GM20000 (cell line): ENCODE measurements at places on chromosomes 12 and 14.

DNA sequence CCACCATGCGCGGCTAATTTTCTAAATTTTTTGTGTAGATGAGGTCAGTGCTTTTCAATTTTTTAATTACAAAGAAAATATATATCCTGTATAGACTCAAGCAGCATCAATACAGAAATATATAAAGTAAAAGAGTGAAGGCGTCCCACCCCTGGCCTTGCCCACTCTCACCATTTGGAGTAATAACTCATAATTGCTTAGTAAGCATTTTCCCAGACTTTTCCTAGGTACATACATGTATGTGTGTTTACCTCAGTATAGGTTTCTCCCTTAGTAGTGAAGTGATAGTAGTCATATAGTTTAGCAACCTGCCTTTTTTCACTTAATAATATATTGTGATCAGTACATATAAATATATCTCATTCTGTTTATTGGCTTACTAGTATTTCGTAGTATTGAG is 200.1 kb downstream of the NUBPL start:
- DNase-seq: no peak

DNA sequence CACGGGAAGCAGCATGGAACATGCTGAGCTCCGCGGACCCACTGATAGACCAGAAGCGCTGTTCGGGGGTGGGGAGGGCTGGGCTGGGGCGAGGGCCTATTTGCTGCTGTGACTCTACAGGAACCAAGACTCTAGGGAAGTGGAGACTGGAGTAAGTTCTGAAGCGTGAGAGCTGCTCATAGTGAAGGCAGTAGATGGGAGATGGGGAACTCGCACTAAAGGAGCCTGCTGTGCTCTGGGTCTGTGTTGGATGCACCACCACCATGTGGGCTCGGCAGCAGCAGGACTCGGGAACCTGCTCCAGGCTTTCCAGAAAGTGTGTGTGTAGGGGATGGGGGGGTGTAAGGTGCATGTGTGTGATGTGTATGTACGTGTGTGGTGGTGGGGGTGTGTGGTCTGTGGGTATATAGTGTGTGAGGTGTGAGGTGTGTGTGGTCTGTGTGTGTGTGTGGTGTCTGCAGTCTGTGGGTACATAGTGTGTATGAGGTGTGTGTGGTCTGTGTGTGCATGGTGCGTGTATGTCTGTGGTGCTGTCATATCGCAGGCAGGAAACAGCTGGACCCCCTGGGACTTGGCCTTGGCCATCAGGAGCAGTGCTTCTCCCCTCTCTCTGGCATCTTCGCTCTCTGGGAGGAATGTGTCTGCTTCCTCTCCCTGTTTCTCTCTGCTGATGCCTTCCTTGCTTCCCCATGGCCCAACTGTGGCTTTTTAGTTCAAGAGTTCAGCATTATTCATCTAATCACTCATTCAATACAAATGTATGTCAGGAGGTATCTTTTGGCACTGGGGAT is 378.9 kb downstream of the FUT8 start:
- DNase-seq: peak; percentile 14

GRCh38 chr14:95761436-95761835 is 47.5 kb upstream of the TCL1A start:
- no peak for DNase-seq

DNA sequence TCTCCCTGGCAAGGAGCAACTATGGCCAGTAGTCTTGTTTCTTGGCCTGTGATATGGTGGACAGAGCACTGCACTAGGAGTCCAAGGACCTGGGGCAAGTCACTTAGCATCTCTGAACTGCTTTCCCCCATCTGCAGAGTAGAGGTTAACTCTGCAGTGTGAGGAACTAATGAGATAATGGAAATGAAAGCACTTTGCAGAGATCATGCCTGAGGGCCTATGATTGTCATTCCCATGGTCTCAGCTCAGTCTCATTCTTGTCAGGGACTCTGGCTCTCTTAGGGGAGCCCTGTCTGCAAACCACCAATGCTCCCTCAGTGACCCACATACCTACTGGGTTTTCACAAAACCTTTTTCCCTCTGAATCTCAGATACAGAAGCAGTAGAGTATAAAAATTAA is 6.5 kb upstream of the PNMA1 start:
- no peak for DNase-seq

GRCh38 chr12:104680070-104680469 is 223.3 kb downstream of the CHST11 start:
- DNase-seq: peak; percentile 44

DNA sequence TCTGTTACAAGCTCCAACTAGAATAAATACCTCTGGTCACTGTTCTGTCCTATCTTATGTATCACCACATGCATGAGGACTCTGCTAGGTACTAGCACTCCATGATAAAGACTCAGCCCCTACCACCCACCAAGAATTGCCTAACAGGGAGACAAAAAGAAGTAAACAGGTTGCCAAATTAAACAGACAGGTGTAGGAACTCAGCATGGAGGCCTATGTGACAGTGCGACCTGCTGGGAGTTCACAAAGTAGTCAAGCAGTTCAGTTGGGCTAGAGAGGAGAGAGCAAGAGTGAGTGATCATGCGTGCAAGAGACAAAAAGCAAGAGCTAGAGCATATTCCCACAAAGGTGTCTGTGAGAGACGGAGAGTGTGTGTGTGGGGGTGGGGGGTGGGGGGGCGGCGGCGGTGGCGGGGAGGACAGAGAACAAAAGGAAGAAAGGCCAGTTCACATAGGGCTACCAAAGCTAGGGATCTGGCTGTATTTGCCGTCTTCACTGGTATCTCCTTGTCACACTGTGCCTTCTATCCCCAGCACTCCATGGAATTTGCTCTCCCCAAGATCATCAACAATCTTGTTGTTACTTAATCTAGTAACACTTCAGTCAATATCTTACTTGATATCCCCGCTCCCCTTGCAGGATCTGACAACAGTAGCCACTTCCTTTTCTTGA is 81.2 kb downstream of the SPPL3 start:
- DNase-seq: no peak

DNA sequence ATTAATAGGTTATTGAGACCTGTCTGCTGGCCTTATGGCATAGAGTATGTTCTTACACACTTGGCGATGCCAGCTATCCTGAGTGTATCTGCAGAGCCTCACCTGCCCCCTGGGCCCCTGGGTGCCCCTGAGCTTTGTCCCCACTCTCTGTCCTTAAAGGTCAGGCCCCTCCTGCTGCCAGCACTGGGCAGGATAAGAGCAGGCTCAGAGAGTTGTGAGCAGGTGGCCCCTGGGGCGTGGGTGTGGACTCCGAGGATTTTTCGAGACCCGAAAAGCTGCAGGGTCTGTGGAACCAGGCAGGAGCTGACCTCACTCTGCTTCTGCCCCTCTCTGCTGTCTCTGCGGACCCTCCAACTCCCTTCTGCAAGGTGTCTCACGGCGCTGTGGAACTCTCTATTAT is 8.2 kb downstream of the HIP1R start:
- DNase-seq: no peak

- peak; percentile 64 for DNase-seq
Observed at GRCh38 chr14:103073876-103074728, 9.9 kb upstream of the LBHD2 start.
